Activated T-helper 1 cell treated with Interleukin-2 at 50 U/mL for 16 hours (primary cell): ENCODE measurements at places on chromosomes 5 and 9.

GRCh38 chr5:131541071-131541470 lies 94.0 kb downstream of the RAPGEF6 start:
- no peak for DNase-seq

DNA sequence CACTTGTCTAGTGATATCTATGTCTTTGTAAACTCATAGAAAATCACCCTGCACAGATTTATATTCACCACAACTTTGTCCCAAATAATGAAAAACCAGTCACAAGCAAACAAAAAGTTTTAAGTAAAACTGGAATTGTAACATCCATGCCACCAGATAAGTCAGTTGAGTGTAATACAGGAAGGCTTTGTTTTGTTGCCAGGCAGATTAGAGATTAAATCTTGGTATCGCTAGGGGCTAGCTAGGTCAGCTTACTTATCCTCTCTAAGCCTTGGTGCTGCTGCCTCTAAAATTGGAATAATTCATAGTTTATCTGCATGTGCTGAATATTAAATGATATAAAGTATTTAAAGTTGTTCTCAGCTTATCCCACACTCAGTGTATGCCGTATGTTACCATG lies 1062.5 kb downstream of the CDH9 start:
- no peak for DNase-seq

DNA sequence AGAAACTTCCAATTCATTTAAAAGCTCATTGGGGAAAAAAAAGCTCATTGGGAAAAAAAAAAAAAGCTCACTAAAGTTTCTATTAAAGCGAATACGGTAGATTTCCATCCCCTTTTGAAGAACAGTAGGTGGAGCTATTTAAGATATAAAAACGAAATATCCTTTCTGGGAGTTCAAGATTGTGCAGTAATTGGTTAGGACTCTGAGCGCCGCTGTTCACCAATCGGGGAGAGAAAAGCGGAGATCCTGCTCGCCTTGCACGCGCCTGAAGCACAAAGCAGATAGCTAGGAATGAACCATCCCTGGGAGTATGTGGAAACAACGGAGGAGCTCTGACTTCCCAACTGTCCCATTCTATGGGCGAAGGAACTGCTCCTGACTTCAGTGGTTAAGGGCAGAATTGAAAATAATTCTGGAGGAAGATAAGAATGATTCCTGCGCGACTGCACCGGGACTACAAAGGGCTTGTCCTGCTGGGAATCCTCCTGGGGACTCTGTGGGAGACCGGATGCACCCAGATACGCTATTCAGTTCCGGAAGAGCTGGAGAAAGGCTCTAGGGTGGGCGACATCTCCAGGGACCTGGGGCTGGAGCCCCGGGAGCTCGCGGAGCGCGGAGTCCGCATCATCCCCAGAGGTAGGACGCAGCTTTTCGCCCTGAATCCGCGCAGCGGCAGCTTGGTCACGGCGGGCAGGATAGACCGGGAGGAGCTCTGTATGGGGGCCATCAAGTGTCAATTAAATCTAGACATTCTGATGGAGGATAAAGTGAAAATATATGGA lies at the start of gene PCDHGA12:
Gene PCDHGA12, plus strand, starts transcription at position 176 of the 782 bp plus-strand sequence. Its CDS starts 253 bp downstream, at position 429.
- no peak for DNase-seq

- no peak for DNase-seq
Observed at GRCh38 chr5:131976414-131977211, 31.1 kb upstream of the MEIKIN start.

GRCh38 chr5:62938927-62939326 lies 360.3 kb downstream of the LRRC70 start:
- DNase-seq: no peak

DNA sequence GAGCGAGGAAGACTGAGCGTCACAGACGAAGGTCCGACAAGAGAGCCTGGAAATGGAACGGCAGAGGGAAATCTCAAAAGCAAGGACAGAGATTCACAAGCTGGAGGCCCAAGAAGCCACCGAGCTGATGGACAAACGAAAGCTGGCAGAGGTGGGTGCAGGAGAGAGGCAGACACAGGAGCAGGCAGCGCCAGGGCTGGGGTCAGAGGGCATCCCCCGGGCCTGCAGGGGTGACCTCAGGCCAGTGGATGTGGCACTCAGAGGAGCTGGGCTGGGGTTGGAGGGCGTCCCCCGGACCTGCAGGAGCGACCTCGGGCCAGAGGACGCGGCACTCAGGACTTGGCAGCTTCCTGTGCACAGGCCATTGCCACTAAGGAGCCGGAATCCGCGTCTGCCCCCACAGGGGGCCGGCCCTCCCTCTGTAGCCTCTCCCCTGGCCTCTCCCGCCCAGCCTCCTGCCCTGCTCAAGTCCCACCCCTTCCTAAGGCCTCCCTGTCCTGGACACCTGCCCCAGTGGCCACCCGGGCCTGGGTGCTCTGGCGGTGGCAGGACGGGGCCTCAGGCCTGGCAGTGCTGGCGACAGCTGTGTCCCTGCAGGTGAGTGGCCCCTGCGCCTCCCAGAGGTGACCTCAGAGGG lies 40.4 kb downstream of the EXD3 start:
- no peak for DNase-seq

GRCh38 chr5:132557478-132558172 lies 848 bp downstream of the RAD50 start:
- no peak for DNase-seq

DNA sequence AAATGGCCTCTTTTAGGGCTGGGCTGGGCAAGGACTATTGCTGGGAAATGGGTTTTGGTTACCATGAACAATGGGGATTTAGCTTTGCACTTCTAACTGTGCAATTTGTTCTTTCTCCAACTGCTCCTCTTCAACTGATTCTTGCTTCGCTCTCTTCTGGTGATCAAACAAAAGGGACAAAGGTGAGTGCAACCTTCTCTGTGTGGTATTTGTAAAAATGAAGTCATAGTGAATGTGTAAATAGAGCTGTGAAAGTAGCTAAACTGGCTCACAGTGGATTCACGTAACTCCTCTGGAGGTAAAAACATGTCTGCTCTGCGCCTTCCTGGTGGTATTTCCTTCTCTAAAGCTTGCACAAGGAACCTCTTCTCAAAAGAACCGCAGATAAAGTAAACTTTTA lies 20.9 kb upstream of the SPINK14 start:
- no peak for DNase-seq

GRCh38 chr5:150352244-150353031 lies 5.1 kb upstream of the TCOF1 start:
- DNase-seq: no peak

DNA sequence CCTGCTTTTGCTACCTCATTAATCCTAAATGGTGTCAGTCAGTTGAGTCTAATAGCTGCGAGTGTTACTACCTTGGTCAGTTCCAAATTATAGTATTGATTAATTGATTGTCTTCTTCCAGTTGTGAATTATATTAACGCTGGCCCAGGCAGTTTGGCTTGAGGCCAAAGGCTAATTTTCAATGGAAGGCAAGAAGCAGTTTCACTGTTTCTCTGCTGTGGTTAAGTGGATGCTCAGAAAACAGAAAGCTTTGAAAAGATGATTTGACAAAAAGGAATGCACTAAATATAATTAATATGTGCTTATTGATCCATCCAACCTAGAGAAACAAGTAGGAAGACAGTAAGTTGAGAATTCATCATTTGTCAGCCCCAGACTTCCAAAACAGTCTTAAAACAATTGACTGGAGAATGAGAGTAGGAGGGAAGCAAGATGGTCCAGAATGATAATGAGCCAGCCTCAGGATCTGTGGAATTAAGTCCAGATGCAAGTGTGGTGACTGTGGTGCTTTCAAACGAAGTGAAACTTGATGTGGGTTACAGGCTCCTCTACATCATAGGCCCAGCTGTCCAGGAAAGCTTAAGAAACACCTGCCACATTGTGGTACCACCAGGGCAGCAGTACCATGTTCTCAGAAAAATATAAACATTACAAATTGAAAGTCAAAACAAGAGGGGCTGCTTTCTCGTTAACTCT lies 1371.0 kb upstream of the DMAC1 start:
- no peak for DNase-seq

DNA sequence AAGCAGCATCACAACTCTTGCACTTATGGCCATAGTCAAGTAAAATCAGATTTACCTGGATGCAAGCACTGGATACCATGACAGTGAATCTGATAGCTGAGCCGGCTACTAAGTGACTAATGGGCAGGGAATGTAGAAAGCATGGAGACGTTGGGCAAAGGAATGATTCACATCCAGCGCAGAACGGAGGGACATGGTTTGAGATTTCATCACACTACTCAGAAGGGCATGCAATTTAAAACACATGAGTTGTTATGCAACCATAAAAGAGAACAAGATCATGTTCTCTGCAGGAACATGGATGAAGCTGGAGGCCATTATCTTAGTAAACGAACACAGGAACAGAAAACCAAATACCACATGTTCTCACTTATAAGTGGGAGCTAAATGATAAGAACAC lies 169.1 kb upstream of the PIK3R1 start:
- no peak for DNase-seq

- DNase-seq: no peak
Observed at GRCh38 chr9:117616431-117616831, 87.8 kb upstream of the TLR4 start.

- DNase-seq: no peak
Observed at GRCh38 chr9:88922091-88922490, 69.2 kb upstream of the S1PR3 start.

DNA sequence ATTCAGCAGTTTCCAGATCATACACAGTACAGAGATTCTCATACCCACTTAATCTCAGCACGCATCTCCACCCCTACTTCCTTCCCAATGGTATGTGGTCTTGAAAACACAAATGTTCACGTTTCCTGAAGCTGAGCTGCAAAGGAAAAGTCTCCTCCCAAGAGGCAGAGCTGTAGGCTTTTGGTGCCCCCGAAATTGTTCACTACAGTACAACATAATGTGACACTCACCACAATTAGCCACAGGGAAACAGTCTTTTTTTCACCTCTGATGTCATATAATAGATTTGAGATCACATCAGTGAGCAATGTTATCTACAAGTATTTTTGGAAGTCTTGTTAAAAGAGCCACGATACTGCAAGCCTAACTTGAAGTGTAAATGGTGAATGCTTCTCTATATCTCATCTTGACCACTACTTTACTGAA lies 40.2 kb downstream of the NFIB start:
- no peak for DNase-seq

- DNase-seq: peak; percentile 60
Observed at GRCh38 chr5:67166460-67167285, 29.9 kb downstream of the CD180 start.

GRCh38 chr9:84703793-84704192 lies 34.3 kb downstream of the NTRK2 start:
- DNase-seq: no peak

DNA sequence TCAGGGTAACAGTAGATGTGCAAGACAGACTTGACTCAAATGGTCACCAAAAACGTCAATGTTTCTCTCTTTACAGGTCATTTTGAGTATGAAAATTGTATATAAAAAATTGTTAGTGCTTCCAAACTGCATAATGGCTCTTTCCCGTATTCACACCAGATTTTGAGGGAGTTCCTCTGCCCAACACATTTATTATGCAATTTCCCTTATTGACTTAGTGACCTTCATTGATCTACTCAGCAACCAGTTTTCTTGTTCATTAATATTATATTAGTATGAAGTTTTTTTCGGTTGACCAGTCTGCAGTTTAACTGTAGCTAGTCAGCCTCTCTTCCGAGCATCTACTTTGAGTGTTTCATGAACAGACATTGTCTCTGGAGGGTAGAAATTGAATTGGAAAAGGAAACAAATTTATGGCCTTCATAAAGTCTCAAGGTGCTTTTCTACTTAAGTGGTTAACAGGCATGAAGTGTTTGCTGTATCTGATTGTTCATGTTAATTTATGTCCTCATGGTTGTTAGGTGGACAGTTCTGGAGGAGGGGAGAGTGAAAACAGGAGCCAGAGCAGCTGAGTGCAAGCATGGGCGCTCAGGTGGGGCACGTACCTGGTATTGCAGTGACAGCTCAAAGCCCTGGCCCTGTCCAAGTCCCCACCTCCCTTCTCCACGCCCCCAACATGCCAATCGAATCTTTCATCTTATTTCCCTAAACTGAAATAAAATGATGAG lies 240.2 kb downstream of the RFK start:
- DNase-seq: no peak

- DNase-seq: no peak
Observed at GRCh38 chr9:131411719-131412681, 18.1 kb downstream of the PRRC2B start.

GRCh38 chr5:99032234-99033013 lies 103.6 kb upstream of the CHD1 start:
- no peak for DNase-seq

DNA sequence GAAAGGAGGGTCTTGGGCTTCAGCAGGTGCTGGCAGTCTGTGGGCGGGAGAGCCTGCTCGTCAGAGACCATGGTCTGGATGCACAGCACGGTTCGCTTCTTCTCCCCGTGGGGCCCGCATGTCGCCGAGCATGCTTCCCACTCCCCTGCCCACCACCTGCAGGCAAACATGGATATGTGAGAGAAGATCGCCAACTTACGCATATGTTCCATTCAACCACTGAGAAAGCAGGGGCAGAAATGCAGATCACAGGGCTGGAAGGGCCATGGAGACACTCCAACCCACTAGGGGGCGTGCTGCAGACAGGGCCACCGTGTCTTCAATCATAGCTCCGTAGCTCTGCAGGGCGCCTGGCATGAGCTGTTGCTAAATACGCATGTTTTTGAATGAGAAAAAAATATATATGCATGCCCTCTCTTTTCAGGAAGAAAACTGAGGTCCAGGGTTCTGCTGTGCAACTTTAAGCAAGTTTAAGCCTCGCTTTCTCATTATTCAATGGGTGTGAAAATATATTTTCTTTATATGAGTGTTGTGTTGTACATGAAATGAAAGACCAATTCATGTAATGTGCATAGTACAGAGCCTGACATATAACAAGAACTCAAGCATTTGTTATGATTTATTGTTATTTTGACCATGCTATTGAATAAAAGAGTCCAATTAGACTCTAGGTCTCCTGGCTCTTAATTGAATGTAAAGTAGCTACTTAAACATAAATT lies 148.0 kb downstream of the TARS1 start:
- no peak for DNase-seq

GRCh38 chr5:155878991-155879575 lies 447.9 kb upstream of the SGCD start:
- no peak for DNase-seq

GRCh38 chr9:89218040-89218928 lies 39.7 kb upstream of the SHC3 start:
- DNase-seq: no peak

- DNase-seq: no peak
Observed at GRCh38 chr9:114286146-114286679, 36.7 kb upstream of the ORM1 start.

DNA sequence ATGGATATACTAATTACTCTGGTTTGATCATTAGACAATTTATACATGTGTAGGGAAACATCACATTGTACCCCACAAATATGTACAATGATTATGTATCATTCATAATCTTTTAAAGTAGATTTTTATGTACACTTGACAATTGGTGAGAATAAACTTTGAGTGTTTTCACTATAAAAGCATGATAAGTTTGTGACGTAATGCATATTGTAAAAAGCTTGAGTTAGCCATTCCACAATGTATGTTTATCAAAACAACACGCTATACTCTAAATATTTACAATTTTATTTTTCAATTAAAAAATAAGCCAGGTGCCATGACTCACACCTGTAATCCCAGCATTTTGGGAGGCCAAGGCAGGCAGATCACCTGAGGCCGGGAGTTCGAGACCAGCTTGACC lies 360.1 kb upstream of the ITGA1 start:
- DNase-seq: no peak

GRCh38 chr5:9490494-9491097 lies 55.3 kb downstream of the SEMA5A start:
- DNase-seq: no peak

- no peak for DNase-seq
Observed at GRCh38 chr5:29054282-29054681, 2015.9 kb upstream of the CDH9 start.
